AG04450 (cell line): ENCODE measurements at places on chromosomes 12 and 14.

GRCh38 chr12:93417967-93418480, 23.7 kb downstream of the UBE2N start:
- no peak for DNase-seq

GRCh38 chr14:64746298-64747250, 42.4 kb downstream of the PLEKHG3 start:
- no peak for DNase-seq

GRCh38 chr12:102396276-102396675, 84.1 kb downstream of the IGF1 start:
- no peak for DNase-seq

DNA sequence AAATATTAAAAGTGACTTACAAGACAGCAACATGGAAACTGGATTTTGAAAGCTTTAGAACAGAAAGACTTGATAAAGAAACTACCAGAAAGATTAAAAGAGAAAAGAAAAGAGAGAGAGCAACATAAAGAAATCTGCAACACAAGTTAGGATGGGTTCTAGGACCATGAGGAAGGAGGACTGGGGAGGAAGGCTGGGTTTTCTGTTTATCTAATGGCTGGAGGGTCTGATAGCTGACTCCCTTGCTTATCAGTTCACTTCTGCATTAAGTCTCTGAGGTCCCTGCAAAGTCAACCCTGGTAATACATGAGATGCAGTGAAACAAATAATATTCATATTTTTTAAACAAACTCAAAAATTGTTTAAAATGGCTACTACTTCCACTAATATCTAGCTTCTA, 90.1 kb downstream of the RPAP3 start:
- DNase-seq, result no peak

- DNase-seq, result no peak
Observed at GRCh38 chr14:65637780-65638179, 225.2 kb downstream of the FUT8 start.

DNA sequence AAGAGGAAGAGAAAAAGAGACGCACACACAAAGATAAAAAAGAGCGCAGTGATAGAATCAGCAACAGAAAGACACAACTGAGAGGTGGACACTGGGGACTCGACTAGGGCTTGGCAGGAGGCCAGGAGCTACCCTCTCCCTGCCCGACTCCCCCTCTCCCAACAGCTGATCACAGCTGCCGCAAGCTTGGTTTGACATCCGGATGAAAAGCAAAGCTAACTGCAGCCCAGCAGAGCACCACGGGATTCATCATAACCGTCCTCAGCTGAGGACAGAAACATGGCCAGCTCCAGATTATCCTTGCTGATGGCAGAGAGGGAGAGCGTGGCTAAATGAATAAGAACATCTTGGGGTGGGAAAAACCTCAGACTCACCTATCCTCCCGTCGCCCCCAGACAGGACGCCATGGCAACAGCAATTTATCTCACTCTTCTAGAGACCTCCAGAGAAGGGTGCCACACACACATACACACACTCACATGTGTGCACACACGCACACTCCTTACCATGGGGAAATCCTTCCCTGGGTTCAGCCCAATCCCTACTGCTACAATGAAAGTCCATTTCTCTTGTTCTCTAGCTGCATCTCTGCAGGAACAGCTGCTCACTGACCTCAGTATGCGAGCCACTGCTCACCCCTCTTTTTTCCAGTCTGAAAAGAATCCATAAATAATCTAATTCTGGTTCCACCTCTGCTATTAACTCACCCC, 135.3 kb downstream of the NTF3 start:
- no peak for DNase-seq

GRCh38 chr14:101963656-101964296, 597 bp upstream of the DYNC1H1 start:
- DNase-seq, result no peak

GRCh38 chr12:66242311-66242710, 53.3 kb downstream of the IRAK3 start:
- no peak for DNase-seq

DNA sequence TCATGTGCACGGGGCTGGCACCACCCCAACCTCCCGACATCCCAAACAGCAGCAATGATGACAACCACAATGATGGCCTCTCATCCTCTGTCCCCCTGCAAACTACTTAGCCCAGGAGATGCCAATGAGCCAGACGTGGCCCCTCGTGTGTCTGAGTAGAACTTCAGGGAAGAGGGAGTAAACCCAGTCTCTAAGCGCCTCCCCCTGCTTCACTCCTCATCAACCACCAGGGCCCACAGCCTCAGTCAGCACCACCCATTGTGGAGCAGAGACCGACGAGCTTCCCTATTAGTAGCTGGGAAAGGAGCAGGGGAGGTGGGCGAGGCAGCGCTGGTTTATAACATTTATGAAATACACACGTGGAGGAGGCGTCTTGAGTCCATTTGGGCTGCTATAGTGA, 182.7 kb upstream of the SFSWAP start:
- no peak for DNase-seq

- no peak for DNase-seq
Observed at GRCh38 chr12:40559865-40560264, 132.4 kb upstream of the CNTN1 start.

DNA sequence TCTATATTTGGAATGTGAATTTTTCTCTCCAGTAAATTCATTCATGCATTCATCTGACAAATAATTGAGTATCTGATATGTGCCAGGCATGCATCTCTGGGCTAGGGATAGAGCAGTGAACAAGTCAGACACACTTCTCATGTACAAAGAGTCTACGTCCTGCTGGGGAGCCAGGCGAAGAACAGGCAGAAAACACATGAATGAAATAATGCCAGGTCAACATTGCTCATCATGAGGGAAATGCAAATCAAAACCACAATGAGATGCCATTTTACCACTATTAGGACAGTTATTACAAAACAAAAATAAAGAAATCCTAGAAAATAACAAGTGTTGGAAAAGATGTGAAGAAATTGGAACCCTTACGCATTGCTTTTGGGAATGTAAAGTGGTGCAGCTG, 90.3 kb downstream of the PAX9 start:
- DNase-seq, result no peak

DNA sequence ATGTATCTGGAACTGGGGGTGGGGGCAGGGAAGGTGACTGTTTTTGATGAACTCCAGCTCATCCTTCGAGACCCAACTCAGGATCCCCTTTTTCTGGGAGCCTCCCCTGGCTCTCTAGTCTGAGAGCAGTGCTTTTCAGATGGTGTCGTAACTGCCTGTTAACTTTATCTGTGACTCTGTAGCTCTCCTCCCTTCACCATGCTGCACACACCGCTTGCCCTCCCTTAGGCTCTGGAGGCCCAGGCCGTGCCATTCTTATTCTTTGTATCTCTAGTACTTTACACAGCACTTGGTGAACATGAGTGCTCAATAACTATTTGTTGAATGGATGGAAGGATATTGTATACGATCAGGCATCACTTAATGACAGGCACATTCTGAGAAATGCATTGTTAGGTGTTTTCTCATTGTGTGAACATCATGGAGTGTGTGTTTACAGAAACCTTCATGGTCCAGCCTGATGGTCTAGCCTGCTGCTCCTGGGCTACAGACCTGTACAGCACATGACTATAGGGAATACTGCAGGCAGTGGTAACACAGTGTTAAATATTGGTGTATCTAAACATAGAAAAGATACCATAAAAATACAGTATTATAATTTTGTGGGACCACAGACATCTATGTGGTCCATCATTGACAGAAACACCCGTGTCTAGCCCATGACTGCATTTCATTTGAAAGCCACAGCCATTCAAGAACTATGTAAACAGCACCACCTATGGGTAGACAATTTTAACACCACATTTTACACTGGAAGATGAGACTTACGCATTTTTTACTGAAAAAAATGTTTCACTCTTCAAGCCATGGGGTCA, 91.8 kb downstream of the EML1 start:
- peak; percentile 34 for DNase-seq

- DNase-seq, result no peak
Observed at GRCh38 chr14:71891185-71891584, 41.0 kb upstream of the RGS6 start.

DNA sequence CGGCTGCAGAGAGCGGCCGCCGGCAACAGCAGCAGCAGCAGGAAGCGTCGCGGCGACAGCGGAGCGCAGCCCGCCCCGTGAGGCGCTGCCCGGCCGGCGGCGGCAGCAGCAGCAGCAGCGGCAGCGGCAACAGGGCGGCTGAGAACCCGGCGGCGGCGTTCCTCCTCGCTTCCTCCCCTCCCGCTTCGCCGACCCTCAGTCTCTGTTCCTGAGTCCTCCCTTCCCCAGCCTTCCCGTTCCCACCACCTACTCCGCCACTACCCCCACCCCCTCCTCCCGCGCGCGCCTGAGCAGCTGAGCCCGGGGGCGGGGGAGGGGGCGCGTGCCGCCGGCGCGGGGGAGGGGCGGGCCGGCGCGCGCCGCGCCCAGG, 310 bp downstream of the BICDL1 start:
- no peak for DNase-seq

- DNase-seq, result no peak
Observed at GRCh38 chr14:24430682-24431568, 1.2 kb downstream of the KHNYN start.

- DNase-seq, result no peak
Observed at GRCh38 chr14:75821831-75822521, 159.8 kb downstream of the TGFB3 start.

DNA sequence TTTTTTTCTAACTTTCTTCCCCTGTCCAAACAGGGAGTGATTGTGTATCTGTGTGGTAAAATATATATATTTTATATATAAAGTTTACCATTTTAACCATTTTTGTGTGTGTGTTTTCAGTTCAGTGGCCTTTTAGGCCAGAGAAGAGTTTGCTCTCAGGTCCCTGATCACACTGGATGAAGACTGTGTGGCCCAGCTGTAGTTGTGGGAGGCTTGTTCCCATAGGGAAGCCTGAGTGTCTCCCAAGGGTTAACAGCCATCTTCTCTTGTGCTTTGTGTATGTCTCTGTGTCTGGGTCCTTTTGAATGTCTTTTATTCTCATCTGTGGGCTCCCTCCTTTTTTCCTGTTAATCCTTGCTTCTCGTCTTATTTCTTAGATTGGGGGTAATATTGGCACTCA, 23.4 kb downstream of the CGRRF1 start:
- DNase-seq, result no peak

- no peak for DNase-seq
Observed at GRCh38 chr12:1584326-1584725, 10.1 kb downstream of the FBXL14 start.

DNA sequence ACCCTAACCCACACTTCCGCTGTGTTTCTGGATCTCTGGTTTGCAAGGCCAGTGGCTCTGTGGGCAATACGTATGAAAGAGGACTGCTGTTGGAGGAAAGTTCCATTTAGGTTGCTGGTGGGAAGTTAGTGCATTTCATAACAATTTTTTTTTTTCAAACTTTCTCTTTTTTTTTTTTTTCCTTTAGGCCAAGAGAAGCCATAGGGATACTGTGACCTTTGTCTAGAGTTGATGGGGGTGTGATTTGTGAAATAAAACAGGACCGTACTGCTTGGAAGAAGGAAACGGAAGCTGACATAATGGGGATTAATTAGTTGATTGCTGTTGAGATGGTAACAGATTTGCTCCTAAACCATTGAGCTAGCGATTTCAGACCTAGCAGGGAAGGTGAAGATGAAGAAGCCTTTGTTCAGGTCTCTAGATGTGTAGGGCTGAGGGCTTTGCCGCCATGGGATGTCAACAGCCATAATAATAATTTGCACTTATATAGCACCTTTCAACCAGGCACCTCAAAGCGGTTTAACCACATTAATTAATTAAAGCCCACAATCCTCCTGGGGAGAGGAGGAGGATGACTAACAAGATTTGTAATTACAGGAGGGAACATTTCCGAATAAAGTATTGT, 315.3 kb downstream of the ZFP36L1 start:
- no peak for DNase-seq

- DNase-seq, result no peak
Observed at GRCh38 chr12:57603815-57604453, 690 bp upstream of the DTX3 start.

DNA sequence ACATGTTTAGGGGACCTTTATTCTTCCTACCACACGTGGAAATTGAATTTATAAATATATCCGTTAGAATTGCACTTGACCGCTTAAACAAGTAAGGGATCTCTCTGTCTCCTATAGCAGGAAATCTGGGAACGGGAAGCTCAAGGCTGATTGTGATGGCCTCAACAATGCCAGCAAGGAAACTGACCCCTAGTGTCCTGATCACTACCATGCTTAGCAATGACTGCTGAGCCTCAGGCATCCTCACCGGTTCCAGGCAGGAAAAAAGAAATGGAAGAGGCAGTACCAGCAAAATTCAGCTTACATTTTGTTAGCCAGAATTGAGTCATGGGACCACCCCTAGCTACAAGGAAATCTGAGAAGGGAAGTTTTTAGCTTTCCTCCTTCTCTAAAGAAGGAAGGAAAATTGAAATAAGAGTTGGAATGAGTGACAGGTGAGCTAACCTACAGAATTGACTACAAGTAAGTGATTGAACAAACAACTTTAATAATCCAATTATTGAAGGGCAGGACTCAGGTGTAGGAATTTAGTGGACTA, 43.9 kb upstream of the AMN1 start:
- no peak for DNase-seq

DNA sequence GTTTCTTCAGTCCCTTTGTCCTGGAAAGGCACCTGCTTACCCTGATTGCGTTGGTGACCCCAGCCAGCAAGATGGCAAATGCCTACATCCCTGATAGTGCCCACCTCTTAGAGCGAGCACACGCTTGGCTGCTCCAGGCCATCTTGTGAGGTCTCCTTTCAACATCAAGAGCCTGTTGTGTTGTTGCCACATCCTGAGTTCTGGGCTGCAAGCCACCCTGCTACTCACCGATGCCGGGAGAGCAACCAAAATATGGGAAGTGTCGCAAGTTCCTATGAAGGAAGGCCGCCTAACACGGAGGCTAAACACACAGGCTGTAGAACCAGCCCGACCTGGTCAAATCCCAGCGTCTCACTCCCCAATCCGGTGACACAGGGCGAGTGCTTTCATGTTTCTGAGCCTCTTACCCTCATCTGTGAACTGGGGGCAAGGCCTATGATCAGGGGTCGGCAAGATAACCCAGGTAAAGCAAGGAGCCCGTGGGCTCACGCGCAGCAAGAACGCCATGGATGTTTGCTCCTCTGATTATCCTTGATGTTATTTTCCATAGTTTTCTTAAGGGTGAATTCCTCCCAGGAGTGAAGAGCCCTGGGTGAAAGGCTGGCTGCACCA, 98.4 kb downstream of the LGMN start:
- DNase-seq, result peak; percentile 82

DNA sequence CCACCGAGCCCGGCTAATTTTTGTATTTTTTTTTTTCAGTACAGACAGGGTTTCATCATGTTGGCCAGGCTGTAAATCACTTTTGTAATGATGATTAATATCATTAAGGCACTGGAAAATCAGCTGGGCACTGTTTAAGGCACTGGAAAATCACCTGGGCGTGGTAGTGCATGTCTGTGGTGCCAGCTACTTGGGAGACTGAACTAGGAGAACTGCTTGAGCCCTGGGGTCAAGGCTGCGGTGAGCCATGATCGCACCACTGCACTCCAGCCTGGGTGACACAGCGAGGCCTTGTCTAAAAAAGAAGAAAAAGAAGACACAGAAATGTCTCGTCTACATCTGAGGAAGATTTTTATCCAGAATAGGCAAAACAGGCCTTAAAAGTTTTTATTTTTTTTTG, 12.7 kb downstream of the SLC11A2 start:
- no peak for DNase-seq

GRCh38 chr14:84323450-84323849, 1206.5 kb upstream of the FLRT2 start:
- no peak for DNase-seq
